B cell (primary cell): ENCODE measurements at places on chromosomes 2 and 18. TPM values are rescaled to one million over a fixed set of nuclear protein-coding genes. Genes with fewer than 3 reads are reported as not detected.

- no peaks in the 10 kb centered on the region for H3K36me3 ChIP-seq
- DNase-seq = no peak
- H3K4me3 ChIP-seq = no peak overlapping the region
- H3K27ac ChIP-seq = no peak overlapping the region
- peaks cover 31% of the 10 kb centered on the region for H3K4me1 ChIP-seq
- H3K27me3 ChIP-seq = no peaks in the 10 kb centered on the region
Observed at GRCh38 chr2:11995456-11995855, 249.0 kb downstream of the LPIN1 start.

GPR39 gene
- total RNA-seq = not detected in 2 replicates

METTL21A gene
- 33.1 and 34.4 TPM in 2 replicates for total RNA-seq

GRCh38 chr2:98921062-98921461, 15.0 kb downstream of the CRACDL start:
- no peaks in the 10 kb centered on the region for H3K4me1 ChIP-seq
- no peak overlapping the region for H3K27ac ChIP-seq
- no peaks in the 10 kb centered on the region for H3K36me3 ChIP-seq
- no peak for DNase-seq
- no peak overlapping the region for H3K4me3 ChIP-seq

RAB6C gene
- not detected in 2 replicates for total RNA-seq

DNA sequence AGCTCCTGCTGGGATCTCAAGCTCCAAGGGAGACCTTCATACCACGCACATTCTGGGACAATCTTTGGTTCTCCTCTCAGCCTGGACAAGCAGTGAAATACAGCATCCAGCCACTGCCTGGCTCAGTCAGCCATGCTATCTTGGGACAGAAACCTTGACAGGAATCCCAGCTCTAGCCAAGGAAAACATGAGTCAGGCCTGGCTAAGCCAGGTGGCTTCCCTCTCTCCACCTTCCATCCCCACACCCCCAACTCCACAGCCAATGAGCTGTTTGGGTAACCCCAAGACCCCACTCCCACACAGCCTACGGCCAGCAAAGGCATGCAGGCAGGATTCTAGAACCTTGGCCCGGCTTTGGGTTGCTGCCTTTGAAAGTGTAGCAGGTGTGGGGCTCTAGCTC, 64.9 kb downstream of the MCFD2 start:
- no peaks in the 10 kb centered on the region for H3K27me3 ChIP-seq

DNA sequence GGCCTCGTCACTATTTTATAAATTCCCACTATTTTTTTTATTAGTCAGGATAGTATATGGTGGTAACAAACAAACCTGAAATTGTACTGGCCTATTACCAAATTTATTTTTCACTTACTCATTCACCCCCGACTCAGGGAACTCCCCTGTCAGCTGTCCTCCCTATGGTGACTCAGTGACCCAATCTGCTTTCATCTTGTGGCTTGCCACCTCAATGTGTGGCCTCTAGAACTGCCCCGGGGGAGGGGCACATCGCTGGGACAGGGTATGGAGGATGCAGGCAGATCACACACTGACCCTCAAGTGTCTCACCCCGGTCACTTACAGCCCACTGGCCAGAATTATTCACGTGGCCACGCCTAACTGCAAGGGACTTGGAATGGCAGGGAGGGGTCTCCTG, 71.6 kb downstream of the ACTR2 start:
- no peak overlapping the region for H3K4me3 ChIP-seq
- H3K27ac ChIP-seq = no peak overlapping the region
- no peak for DNase-seq
- H3K27me3 ChIP-seq = no peaks in the 10 kb centered on the region
- peaks cover 24% of the 10 kb centered on the region for H3K4me1 ChIP-seq
- no peaks in the 10 kb centered on the region for H3K36me3 ChIP-seq

MYO1B gene
- total RNA-seq = 0.67 and 1.2 TPM in 2 replicates

GRCh38 chr18:49658823-49659404, 97.1 kb downstream of the LIPG start:
- no peak for DNase-seq
- no peak overlapping the region for H3K27ac ChIP-seq
- H3K4me3 ChIP-seq = no peak overlapping the region
- H3K4me1 ChIP-seq = no peaks in the 10 kb centered on the region

INHBB gene
- not detected in 2 replicates for total RNA-seq

GRCh38 chr18:13218368-13218991, at the start of gene LDLRAD4:
TSS of gene LDLRAD4 (plus strand) at chr18:13218760.
- H3K4me3 ChIP-seq = peak within 1 kb of the TSS; percentile 19
- no peak within 1 kb of the TSS for H3K27ac ChIP-seq
- peaks cover 20% of the 10 kb centered on the region for H3K4me1 ChIP-seq

SUMO1 gene
- total RNA-seq = 49.1 and 60.0 TPM in 2 replicates

RTP5 gene
- not detected in 2 replicates for total RNA-seq

DNA sequence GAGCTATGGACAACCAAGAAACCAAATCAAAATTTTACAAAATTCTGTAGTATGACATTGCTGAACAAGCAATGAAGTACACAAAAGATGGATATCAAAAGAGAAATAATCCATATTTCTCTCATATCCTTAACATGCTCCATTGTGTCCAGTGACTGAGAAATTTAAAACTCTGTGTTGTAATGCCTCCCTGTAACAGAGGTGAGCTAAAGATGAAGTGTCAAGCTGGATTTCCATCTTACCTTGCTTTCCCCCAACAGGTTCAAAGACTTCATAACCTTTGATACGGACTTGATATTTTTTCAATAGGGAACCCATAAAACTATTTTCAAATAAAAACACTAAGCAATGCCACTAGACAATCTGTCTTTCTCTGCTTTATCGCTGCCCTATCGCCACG, 95.7 kb upstream of the SERTAD2 start:
- no peaks in the 10 kb centered on the region for H3K36me3 ChIP-seq
- peaks cover 18% of the 10 kb centered on the region for H3K4me1 ChIP-seq
- no peaks in the 10 kb centered on the region for H3K27me3 ChIP-seq
- DNase-seq = peak; percentile 34
- H3K27ac ChIP-seq = peak overlapping the region; percentile 88

- no peak overlapping the region for H3K27ac ChIP-seq
- H3K4me1 ChIP-seq = peaks cover 11% of the 10 kb centered on the region
- DNase-seq = no peak
- H3K4me3 ChIP-seq = no peak overlapping the region
Observed at GRCh38 chr18:10521566-10521965, 4.3 kb upstream of the NAPG start.

- H3K36me3 ChIP-seq = no peaks in the 10 kb centered on the region
- no peak overlapping the region for H3K27ac ChIP-seq
- no peaks in the 10 kb centered on the region for H3K27me3 ChIP-seq
- DNase-seq = no peak
- H3K4me1 ChIP-seq = peaks cover 7% of the 10 kb centered on the region
Observed at GRCh38 chr2:65320042-65320725, 92.6 kb downstream of the ACTR2 start.

CGREF1 gene
- not detected in 2 replicates for total RNA-seq

DNA sequence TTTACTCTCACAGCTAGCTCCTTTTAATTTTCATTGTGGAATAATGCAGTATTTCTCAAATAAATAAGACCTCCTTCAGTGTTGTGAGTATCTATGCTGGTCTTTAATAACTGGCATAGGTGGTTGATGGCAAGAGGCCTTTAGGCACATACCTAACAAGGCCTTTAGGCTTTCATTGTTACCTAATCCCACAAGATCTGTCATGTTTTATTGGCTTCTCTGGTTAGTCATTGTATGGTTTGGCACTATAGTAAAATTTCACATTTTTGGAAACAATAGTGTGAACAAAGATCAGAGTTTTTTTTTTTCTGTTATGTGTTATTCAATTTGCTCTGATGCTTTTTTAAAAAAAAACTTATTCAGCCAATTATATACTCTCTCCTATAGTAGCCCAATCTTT, 89.8 kb upstream of the NEUROD1 start:
- no peaks in the 10 kb centered on the region for H3K27me3 ChIP-seq
- H3K27ac ChIP-seq = no peak overlapping the region
- H3K4me3 ChIP-seq = no peak overlapping the region

GRCh38 chr2:18740474-18740881, 151.1 kb upstream of the NT5C1B start:
- H3K36me3 ChIP-seq = no peaks in the 10 kb centered on the region
- no peaks in the 10 kb centered on the region for H3K4me1 ChIP-seq
- H3K4me3 ChIP-seq = no peak overlapping the region
- no peaks in the 10 kb centered on the region for H3K27me3 ChIP-seq

PLEKHH2 gene
- total RNA-seq = 0.17 and 0.58 TPM in 2 replicates

EIPR1 gene
- 31.2 and 31.8 TPM in 2 replicates for total RNA-seq

GRCh38 chr2:234304950-234305349, 191.9 kb downstream of the ARL4C start:
- H3K4me1 ChIP-seq = peaks cover 25% of the 10 kb centered on the region
- no peak overlapping the region for H3K4me3 ChIP-seq
- DNase-seq = no peak
- H3K27ac ChIP-seq = no peak overlapping the region
- H3K27me3 ChIP-seq = peaks cover 6% of the 10 kb centered on the region

PLB1 gene
- total RNA-seq = 0.25 and 1.3 TPM in 2 replicates

DNA sequence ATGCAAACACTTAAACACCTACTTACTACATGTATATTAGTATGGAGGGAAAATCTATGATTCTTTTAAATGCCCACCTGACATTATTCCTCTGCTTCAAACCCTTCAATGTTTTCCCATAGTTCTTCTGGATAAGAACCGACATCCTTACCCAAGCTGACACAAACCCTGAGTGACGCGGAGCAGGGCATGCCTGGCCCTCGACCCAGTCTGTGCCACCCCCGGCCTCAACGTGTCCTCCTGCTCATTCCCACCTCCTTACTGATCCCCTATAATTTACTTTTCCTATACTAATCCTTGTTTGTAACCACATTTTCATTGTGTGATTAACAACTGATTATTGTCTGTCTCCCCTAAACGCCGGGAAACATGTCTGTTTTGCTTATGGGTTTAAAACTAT, 17.5 kb downstream of the KIDINS220 start:
- no peak overlapping the region for H3K27ac ChIP-seq
- no peak for DNase-seq
- H3K36me3 ChIP-seq = peaks cover 25% of the 10 kb centered on the region
